Stimulated activated CD8-positive, alpha-beta memory T cell treated with anti-CD3 and anti-CD28 coated beads, Interleukin-15, amount 100 ng/mL, for 1 hour (primary cell): ENCODE measurements at places on chromosomes 2 and 18.
A peak's percentile ranks its signal among the peaks of the same experiment; 100 is the strongest.

- DNase-seq: peak; percentile 54
These were observed 12.4 kb downstream of the NIF3L1 start for GRCh38 chr2:200901459-200902072.

DNA sequence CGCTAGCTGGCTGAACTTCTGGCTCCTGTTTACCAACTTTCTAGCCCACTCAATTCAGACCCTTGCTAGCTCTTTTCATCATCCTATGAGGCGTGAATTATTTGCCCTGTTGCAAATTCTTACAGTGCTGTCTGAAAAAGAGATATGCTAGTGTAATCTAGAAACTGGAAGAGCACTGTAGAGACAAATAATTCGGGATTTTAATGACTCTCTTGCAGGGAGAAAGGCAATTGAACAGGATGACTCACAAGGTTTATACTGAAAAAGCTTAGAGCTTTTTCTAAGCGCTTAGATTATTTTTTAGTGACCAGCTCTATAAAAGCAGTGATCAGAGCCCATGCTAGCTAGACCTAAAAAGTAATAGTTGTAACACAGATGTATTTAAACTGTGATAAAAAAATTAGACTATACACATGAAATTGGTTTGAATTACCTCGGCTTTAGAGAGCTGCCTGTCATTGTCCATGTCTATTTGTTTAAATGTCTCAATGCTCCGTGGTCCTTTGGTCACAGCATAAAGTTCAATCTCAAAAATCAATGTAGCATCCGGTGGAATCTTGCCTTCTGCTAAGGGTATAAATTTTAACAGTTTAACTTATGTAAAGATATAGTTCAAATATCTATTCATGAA lies 9.1 kb downstream of the FKBP7 start:
- no peak for DNase-seq

DNA sequence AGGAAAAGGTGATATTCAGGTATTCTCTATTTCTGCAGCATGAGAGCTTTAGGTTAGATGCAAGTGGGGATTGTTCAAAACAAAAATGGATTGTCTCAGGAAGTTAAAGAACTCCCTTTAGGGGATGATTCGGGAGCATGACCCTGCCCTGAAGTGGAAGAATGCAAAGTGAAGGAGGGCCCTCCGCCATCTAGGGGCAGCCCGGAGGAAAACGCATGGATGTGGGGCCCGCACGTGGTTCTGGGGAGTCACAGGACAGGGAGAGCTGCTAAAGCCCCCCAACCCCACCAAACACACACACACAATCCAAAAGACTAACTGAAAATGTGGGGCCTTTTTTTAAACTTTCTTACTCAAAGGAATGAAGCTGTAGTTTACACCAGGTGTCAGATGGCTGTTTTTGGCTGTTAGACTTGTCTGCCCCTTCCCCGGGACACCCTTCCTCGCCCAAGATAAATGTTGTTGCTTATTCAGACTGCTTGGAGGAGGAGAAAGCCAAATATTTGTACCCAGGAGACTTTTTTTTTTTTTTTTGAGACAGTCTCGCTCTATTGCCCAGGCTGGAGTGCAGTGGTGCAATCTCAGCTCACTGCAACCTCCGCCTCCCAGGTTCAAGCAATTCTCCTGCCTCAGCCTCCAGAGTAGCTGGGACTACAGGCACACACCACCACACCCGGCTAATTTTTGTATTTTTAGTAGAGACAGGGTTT lies 78.8 kb downstream of the HNRNPLL start:
- DNase-seq: no peak

DNA sequence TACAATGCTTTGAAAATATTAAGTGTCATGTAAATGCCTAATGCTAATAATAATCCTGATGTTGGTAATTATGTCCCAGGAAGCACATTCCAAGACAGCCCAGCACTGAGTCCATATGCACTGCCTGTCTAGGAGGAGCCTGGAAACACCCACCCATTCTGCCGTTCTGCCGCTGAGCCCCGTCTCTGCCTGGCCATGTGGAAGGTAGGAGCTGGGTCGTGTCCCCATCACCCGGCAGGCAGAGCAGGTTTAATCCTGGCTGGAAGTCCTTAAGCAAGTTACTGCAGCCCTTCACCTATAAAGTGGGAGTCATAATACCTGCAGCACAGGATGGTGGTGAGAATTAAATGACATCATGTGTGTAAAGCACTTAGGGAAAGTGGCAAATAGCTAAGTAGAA lies 13.1 kb upstream of the EN1 start:
- no peak for DNase-seq

- DNase-seq: no peak
These were observed 21.6 kb upstream of the TMEM17 start for GRCh38 chr2:62527478-62528210.

DNA sequence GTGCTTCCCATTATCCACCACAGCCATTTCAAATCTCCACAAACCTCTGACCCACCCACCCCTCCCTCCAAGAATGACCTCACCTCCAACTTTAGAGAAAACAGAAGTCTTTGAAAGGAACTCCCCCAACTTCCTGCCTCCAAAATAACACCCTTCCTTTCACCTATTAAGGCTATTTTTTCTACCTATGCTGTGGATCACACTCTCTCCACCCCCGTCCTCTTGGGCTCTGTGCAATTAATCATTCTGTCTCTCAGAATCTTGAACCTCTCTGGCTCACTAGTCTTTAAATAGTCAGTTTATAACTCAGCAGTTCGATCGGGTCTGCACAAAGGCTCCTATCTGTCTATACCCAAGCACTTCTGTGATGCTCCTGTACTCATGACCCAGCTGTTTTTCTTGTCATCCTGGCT lies 37.3 kb upstream of the XPO1 start:
- no peak for DNase-seq

DNA sequence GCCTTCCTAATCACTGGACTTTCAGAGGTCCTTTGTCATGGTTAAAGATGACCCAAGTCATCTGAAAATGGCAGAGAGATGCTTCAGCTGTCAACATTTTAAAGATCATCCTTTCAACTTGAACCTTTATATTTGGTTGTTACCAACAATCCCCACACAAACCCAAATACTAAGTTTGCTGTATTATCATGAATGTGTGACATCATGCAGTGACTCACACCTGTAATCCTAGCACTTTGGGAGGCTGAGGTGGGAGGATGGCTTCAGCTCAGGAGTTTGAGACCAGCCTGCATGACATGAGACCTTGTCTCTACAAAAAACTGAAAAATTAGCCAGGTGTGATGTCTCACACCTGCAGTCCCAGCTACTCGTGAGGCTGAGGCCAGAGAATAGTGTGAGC lies 55.2 kb upstream of the NRP2 start:
- DNase-seq: no peak

DNA sequence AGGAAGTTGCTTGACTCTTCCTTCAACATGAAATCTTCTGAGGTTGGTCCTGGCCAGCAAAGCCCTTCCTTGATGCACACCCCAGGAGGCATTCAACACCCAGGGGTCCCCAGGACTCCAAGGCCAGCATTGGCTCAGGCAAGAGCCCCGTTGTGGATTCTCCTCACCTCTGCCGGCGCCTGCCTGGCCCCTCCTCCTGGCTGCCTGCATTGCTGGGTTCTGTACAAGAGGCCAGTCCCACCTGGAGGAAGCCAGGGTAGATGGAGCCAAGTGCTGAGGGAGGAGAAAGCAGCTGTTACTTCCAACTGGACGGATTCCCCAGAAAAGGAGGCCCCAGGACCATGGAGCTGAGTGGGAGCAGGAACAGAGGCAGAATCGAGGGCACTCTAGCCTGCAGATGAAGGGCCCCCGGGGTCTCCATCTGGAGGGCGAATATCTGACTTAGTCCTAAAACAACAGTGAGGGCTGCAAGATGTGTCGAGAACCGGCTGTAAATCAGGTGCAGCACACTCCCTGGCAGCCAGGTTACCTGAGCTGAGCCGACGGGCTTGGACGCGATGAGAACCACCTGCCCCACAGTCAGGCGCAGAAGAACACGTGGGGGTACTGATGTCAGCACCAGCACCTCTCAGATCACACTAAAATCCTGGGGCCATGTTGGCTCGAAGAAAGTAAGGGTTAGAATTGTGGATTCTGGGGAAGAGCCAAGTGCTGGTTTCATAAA lies 399.6 kb upstream of the SALL3 start:
- no peak for DNase-seq

DNA sequence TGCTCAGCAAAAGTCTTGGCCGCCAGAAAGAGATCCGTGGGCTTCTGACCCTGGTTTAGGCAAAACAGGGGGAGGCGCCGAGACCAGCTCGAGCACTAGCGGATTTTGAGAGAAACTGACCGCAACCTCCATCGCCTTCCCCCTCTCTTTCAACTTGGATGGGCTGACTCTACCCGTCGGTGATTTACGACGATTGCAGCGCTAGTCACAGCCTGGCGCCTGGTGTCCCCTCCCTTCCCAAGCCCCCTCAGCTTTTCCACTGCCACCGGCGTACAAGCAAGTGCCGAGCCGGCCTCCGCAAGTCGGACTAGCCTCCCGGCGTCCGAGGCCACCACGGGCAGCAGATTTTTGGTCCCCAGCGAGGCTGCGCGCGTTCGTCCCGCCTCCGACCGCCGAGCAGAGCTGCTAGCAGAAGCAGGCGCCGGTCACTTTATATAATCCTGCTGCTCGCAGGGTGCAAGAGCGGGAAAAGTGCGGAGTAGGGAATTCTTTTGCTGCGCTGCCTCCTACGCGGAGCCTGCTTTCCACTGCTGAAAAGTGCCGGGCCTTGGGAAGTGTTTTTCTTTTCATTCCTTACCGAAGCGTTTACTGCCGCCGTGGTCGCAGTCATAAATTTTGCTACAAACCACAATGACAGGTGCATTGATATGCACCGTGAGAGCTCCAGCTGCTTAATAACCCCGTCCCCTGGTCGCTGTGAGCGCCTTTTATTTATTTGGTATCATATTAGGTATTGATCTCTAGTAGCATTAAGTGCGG lies 7.7 kb downstream of the HOXD3 start:
- no peak for DNase-seq

GRCh38 chr18:36693931-36694620 lies 134.7 kb downstream of the TPGS2 start:
- DNase-seq: no peak

DNA sequence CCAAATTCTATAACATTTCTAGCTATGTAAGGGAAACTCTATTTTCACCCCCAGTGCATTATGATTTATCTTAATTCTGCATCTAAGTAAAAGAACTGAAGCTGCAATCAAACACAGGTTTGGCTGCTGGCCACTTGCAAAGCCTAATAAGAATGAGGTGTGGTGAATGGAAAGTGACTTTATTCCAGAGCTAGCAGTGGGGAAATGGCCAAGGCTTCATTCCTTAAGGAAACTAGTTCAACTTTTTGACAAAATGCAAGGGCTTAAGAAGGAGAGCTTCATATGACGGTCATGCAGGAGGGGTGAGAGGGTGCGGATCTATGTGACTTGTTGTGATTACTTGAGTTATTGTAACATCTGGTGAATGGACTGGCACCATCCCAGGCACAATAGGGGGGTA lies 1802.0 kb downstream of the SUCLG1 start:
- DNase-seq: no peak

GRCh38 chr2:173355132-173355865 lies 627 bp downstream of the CDCA7 start:
- DNase-seq: no peak

DNA sequence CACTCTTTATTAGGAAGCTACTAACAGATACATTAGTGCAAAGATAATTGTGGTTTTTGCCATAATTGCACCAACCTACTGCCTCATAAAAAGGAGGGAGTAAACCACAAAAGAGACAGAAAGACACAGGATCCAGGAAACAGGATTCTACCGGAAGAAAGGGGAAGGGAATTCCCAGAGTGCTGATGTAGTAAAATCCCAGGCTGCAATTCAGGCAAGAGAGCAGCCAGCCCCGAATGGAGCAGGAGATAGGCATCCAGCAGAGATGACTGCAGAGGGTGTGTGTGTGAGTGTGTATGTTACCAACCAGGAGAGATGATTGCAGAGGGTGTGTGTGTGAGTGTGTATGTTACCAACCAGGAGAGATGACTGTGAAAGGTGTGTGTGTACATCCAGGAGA lies 84.4 kb downstream of the KCNS3 start:
- no peak for DNase-seq

- no peak for DNase-seq
These were observed 51.3 kb upstream of the CYRIA start for GRCh38 chr2:16716944-16717343.

DNA sequence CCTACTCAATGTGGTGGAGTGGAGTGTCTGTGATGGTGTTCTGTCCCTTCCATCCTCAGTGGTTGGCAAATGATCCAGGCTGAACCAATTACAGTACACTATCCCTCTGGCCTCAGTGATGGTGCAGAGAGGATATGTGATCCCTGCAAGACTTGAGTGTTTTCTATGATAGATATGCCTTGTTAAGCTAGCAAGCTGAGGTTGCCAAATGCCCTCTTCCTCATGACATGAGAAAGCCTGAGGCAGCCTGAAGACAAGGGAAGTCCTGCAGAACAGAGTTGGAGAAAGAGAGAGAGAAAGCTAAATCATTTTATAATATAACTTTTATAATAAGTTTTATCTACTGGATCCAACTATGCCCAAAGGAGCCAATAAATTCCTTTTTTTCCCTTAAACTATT lies 41.6 kb upstream of the GORASP2 start:
- DNase-seq: no peak

- no peak for DNase-seq
These were observed 18.4 kb downstream of the NCOA1 start for GRCh38 chr2:24509425-24509824.

GRCh38 chr2:176133389-176133788 lies 3.9 kb downstream of the HOXD8 start:
- DNase-seq: no peak

DNA sequence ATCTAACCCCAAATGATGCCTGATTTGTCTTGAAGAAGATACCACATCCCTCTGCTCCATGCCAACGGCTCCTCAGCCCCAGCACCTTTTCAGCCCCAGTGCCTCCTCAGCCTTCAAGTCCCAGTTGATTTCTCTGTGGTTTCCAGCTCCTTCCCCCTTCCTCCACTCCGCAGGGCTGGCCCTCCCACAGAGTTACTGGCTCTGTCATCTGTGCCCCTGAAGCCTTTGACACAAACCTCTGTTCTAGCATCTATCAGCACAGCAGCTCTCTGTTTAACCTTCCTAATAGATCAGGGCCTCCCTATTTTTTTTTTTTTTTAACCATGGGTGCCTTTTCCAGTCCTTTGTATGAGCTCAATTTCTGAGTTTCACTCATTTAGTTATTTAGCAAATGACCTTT lies 201.3 kb upstream of the CXCR4 start:
- no peak for DNase-seq

GRCh38 chr2:109369671-109370191 lies 240.7 kb downstream of the SH3RF3 start:
- no peak for DNase-seq

DNA sequence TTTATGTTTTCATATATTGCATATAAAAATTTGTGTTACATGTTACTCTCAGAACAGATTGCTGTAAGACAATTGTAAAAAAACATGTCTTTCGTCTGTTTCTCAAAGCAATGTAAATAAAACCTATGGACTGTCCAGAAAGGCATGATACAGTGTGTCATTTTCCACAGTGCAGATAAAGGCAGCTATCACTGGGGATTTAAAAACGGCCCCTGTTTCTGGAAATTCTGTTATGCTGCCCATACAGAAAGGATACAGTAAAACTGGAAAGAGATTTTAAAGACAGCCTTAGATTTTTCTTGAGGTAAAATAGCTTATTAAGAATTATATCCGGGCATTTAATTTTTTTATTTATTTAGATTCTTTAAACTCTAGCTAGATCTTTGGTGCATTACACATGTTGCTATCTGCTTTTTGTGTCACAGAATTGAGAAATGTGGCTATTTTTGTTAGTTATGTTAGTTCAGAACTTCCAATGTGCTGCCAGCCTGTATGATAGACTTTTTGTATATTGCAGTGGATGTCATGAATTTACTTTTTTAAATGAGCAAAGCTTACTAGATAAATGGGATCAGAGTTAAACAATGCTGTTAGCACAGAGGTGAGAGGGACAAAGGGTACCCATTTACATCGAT lies 859 bp upstream of the INO80D start:
- DNase-seq: no peak
